ENCODE measurements at places on chromosomes 12 and 14.

DNA sequence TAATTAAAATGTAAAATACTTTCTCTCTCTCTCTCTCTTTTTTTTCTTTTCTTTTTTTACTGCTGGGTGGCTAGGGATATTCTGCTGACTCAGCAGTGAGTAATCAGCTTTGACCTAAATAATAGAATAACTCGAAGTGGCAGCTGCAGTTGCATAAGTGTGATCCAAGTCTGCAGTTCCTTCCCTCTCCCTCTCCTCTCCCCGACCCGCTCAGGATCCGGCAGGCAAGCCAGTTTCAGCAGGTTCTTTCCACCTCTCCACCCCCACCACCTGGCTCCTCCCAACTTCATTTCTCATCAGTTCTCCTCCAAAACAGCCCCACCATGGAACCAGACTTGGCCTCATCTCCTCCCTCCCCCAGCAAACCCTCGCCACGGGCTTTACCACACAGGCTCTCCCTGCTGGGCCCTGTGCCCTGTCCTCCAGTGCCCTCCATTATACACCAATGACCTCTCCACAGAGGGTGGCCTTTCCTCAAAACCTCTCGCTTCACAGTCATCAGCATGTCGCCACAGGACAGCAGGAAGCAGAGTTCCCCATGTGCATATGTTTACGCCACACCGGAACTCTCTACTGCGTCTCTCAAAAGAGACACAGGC lies 22.4 kb downstream of the SLC7A8 start:
- DNase-seq = no peak

DNA sequence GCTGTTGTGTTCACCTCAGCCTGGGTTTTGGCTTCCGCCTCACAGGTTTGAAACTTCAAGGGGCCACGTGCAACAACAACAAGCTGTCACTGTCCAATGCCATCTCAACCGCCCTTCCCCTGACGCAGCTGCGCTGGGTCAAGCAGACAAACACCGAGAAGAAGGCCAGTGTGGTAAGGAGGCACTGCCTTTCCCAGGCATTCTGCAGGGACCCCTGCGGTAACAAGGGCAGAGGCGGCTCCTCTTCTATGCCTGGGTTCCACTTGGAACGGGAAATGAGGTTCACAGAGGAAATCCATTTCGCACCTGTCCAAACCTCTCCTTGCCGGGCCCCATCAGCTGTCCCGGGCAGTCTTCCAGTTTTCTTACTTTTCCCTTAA lies 36.8 kb downstream of the HSP90AA1 start:
- DNase-seq = no peak

DNA sequence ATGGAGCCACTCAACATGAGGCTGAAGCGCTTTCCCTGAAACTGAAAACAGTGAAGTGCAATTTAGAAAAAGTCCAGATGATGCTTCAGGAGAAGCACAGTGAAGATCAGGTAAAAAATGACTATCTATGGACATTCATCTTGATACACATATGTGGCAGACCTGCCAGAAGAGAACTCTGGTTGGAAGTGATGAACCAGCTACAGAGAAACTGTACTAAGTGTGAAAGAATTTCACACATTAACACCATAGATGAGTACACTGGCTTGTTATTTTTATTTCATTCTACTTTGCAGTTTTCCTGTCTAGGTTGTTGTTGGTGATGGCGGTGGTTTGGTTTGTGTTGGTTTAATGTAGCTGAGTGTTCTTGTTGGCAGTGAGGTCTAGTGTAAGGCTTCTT lies 174.7 kb downstream of the ESR2 start:
- no peak for DNase-seq

DNA sequence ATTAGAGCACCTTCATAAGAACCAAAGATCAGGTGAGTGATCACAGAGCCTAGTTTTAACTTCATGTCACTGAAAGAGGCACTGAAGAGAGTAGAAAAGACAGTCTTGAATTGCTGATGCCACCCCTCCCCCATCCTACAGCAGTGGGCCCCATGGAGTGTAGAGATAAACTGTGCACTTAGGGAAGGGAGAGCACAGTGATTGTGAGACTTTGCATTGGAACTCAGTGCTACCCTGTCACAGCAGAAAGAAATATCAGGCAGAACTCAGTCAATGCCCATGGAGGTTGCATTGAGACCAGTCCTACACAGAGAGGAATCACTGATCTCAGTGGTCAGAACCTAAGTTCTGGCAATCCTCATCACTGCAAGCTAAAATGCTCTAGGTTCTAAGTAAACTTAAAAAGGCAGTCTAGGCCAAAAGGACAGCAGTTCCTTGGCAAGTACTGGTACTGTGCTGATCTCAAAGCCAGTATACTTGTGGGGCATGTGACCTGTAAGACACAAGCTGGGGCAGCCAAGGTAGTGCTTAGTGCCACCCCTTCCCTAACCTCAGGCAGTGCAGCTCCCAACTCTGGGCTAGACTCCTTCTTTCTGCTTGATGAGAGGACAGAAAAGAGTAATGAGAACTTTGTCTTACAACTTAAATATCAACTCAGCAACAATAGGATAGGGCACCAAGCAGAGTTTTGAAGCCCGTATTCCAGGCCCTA lies 94.1 kb downstream of the FSCB start:
- DNase-seq = no peak

DNA sequence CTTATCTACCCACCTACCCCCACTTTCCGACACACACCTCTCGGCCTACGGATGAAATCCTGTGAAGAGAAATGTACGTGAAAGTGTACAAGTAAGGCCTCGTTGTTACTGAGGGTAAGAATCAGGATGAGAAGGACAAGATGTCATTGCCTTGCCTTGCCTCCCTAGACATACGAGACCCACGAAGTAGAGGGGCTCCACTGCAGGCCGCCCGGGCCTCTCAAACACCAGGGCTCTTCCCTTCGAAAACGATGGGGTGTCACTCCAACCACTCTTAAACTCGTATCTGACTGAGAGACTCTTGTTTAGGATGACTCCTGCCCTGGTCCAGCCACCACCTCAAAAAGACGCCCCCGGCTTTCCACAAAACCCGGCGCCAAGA lies 498 bp downstream of the RACGAP1 start:
- no peak for DNase-seq

GRCh38 chr14:103059556-103059955 lies 2.2 kb upstream of the CDC42BPB start:
- DNase-seq = no peak

DNA sequence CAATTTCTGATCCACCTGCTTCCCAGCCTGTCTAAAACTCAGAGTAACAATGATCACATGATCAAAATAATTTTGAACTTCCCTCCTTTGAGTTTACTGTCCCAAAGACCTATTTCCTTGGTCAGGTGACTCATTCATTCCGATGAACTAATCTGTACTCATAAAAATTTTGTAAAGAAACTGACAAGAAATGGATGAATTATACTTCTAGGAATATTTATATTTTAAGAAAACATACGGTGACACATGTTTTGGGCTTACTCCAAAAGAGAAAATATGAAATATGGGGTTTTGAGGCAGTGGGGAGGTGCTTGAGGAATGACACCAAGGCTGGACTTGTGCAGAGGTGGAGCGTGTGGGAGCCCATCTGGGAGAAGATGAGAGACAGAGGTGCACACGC lies 42.0 kb downstream of the GUCY2C start:
- no peak for DNase-seq

- DNase-seq = no peak
These were observed 282.1 kb downstream of the RPS29 start for GRCh38 chr14:49303946-49304516.

Data from SHP77 treated with DMSO at 0.1 percent for 48 hours (cell line).